ENCODE measurements at places on chromosomes 5 and 9. TPM values are rescaled to one million over a fixed set of nuclear protein-coding genes. Genes with fewer than 3 reads are reported as not detected.

DNA sequence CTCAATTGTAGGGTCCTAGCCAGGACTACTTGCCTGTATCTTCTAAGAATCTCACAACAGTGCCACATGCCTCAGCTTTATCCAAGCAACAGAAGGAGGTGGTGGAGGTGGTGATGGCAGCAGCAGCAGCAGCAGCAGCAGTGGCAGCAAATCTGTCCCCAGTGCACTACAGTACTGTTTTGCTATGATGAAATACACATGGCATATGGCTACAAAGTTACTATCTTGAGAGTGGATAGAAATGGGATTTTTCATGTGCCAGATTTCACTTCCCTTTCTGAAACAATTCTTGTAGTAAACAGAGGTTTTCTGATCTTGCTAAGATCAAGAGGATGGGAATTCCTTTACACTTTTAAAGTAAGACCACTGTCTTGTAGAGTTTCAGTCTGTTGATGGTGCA, 8.1 kb upstream of the CYSTM1 start:
- H3K27me3 ChIP-seq, result no peaks in the 10 kb centered on the region
- H3K27ac ChIP-seq, result no peak overlapping the region
- peaks cover 17% of the 10 kb centered on the region for H3K4me1 ChIP-seq
- H3K4me3 ChIP-seq, result no peak overlapping the region

- no peak overlapping the region for H3K4me3 ChIP-seq
- H3K36me3 ChIP-seq, result no peaks in the 10 kb centered on the region
- DNase-seq, result no peak
- H3K4me1 ChIP-seq, result peaks cover 23% of the 10 kb centered on the region
Measured at GRCh38 chr9:6781476-6781875, 23.7 kb downstream of the KDM4C start.

- no peak overlapping the region for H3K4me3 ChIP-seq
- no peaks in the 10 kb centered on the region for H3K27me3 ChIP-seq
Measured at GRCh38 chr9:124284237-124284831, 26.6 kb downstream of the NEK6 start.

GRCh38 chr5:169100735-169101075, 200.2 kb downstream of the SLIT3 start:
- no peaks in the 10 kb centered on the region for H3K27me3 ChIP-seq
- no peaks in the 10 kb centered on the region for H3K4me1 ChIP-seq
- no peaks in the 10 kb centered on the region for H3K36me3 ChIP-seq
- H3K27ac ChIP-seq, result no peak overlapping the region
- DNase-seq, result no peak

GRCh38 chr5:60338846-60339245, 361.1 kb downstream of the DEPDC1B start:
- no peaks in the 10 kb centered on the region for H3K27me3 ChIP-seq
- no peak overlapping the region for H3K4me3 ChIP-seq
- DNase-seq, result no peak
- H3K27ac ChIP-seq, result no peak overlapping the region

- no peak overlapping the region for H3K4me3 ChIP-seq
- DNase-seq, result no peak
- H3K4me1 ChIP-seq, result peaks cover 9% of the 10 kb centered on the region
- no peaks in the 10 kb centered on the region for H3K36me3 ChIP-seq
Measured at GRCh38 chr5:157917491-157917890, 58.5 kb upstream of the CLINT1 start.

GRCh38 chr5:154697371-154697770, 57.8 kb upstream of the LARP1 start:
- DNase-seq, result no peak
- peaks cover 12% of the 10 kb centered on the region for H3K4me1 ChIP-seq
- H3K27ac ChIP-seq, result no peak overlapping the region
- no peaks in the 10 kb centered on the region for H3K27me3 ChIP-seq
- no peaks in the 10 kb centered on the region for H3K36me3 ChIP-seq

DNA sequence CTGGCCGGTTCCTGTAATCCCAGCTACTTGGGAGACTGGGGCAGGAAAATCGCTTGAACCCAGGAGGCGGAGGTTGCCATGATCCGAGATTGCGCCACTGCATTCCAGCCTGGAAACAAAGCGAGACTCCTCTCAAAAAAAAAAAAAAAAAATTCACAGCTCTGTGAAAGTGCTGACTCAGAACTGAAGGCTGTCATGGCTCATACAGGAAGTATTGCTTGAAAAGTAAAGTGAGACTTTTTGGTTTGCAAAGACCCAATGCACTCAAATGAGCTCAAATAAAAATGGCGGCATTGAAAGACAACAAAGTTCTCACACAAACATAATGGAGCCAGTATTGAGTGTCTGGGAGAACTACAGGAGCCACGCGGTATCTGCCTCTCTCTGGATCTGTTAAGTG, 202.1 kb downstream of the FBXL7 start:
- H3K27ac ChIP-seq, result no peak overlapping the region
- no peaks in the 10 kb centered on the region for H3K27me3 ChIP-seq
- H3K36me3 ChIP-seq, result no peaks in the 10 kb centered on the region
- DNase-seq, result no peak
- H3K4me3 ChIP-seq, result no peak overlapping the region

DNA sequence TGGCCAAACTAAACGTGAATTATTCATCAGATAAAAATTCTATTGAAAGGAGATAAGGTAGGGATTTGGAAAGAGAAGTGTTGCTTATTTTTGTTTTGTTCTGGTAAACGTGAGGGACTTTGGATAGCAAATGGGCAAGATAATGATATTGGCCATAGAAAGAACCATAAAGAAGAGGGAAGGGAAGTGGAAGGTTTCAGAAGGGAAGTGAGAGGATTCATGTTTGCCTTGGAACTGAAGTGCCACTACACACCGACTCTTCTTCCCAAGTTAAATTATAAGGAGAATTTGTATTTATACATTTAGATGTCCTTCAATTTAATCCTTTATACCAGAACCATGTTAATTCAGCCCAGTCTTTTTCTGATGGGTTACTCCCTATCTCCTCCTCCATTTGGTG, 42.1 kb upstream of the TAF11L2 start:
- no peak overlapping the region for H3K4me3 ChIP-seq
- no peaks in the 10 kb centered on the region for H3K27me3 ChIP-seq
- no peaks in the 10 kb centered on the region for H3K4me1 ChIP-seq
- H3K36me3 ChIP-seq, result no peaks in the 10 kb centered on the region
- H3K27ac ChIP-seq, result no peak overlapping the region
- DNase-seq, result no peak

DNA sequence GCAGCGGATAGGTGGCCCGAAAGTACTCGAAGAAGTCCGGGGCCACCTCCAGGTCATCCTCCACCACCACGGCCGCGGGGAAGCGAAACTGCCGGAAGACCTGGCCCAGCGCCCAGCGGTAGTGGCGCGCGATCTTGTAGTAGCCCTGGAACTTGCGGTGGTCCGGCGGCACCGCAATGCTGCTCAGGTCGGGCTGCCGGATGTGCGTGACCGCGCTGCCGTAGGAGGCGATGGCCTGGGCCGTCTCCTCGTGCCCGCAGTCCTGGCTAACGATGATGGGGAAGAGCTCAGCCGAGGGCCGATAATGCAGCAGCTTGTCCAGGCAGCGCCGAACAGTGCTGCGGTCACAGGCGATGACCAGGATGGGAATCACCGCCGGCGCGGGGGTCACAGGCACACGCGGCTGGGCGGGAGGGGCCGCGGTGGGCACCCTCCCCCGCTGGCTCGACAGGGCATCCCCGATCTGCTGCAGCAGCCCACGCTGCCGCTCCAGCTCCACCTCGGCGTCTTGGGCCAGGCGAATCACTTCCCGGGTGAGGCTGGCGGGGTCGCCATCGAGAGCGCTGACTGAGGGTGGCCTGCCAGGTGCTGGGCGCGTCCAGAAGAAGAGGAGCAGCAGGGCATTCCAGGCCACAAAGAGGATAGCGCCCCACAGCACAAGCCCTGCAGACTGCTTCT, 10.2 kb downstream of the MGAT1 start:
- DNase-seq, result no peak
- no peak overlapping the region for H3K27ac ChIP-seq
- peaks cover 41% of the 10 kb centered on the region for H3K4me1 ChIP-seq
- peaks cover 9% of the 10 kb centered on the region for H3K36me3 ChIP-seq
- no peak overlapping the region for H3K4me3 ChIP-seq

DNA sequence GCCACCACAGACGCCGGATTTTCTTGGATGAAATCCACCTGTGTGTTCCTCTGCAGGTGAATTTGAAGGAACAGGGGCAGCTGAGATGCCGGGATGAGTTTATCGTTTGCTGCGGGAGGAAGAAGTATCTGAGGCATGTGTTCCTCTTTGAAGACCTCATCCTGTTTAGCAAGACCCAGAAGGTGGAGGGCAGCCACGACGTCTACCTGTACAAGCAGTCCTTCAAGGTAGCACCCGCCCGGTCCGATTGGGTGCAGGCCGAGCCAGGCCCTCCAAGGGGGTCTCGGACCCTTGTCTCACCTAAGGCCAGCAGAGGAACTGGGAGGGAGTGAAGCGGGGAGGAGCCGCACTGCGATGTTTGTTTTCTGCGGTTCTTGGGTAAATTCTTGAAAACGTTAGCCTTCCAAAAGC, 18.4 kb upstream of the LRRC14B start:
- H3K36me3 ChIP-seq, result no peaks in the 10 kb centered on the region
- H3K4me1 ChIP-seq, result no peaks in the 10 kb centered on the region

- H3K27me3 ChIP-seq, result no peaks in the 10 kb centered on the region
- no peaks in the 10 kb centered on the region for H3K4me1 ChIP-seq
- H3K36me3 ChIP-seq, result no peaks in the 10 kb centered on the region
Measured at GRCh38 chr9:2390028-2390427, 231.6 kb upstream of the VLDLR start.

DNA sequence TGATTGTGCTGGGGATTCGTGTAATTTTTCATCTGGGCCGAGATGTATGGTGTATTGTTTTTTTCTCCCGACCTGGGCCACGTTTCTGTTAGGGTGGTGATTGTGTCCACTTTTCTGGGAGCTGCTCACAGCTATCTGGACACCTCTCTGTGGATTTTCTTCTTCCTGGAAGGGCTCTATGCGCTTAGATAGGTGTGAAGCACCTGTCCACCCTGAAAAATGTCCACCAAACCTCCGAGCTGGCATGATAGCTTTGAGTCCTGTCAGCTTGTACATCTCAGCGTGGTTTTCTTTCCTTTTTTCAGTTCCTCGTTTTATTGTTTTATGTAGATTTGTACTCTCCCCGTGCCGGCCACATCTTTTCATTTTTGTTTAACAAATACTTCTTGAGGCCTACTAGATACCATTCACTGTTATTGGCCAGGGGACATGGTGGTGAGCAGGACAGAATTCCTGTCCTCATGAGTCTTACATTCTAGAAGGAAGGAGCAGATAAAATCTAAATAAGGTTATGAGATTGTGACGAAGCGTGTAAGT, 1.1 kb downstream of the UGCG start:
- H3K36me3 ChIP-seq, result no peaks in the 10 kb centered on the region
- no peak for DNase-seq

DNA sequence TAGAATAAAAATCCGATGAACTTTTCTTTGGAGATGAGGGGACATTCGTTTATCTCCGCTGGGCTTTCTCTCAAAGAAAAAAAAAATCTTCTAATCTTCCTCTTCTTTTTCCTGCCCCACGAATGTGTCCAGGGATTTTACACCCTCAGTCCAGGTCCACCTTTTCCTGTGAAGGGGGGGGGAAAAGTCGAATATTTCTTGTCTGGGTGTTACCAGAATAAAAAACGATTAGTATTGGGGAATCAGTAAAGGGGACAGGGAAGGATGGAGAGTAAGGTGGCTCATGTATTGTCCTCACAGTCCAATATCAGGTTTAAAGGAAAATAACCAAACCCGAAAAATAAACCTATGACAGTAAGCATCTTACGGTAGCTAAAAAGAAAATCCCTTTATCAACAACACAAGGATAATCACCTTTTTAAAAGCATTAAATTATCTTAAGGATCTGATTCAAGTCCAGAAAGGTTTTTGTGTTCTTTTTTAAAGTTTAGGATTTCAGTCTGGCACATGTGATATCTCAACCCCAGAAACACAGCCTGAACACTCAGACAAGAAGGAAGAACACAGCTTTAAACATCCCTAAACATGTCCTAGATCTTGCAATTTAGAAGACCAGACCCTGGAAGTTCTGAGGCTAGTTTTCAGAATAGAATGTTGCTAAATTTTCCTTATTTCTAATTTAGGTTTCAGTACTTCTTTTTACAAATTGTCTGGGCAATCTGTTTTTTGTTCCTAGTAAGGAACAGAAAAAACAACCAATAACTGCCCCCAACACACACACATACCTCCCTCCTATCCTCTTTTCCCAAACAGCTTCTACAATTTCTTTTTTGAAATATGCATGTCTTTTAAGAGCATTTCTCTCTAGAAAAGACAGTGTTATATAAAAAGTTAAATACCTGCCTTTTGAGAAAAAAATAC, 1.2 kb downstream of the ZNF608 start:
- peaks cover 5% of the 10 kb centered on the region for H3K4me1 ChIP-seq
- H3K27ac ChIP-seq, result peak overlapping the region; percentile 76
- no peak for DNase-seq
- no peaks in the 10 kb centered on the region for H3K36me3 ChIP-seq
- no peaks in the 10 kb centered on the region for H3K27me3 ChIP-seq

- peak overlapping the region; percentile 51 for H3K4me3 ChIP-seq
- no peak overlapping the region for H3K27ac ChIP-seq
- no peaks in the 10 kb centered on the region for H3K27me3 ChIP-seq
- H3K36me3 ChIP-seq, result no peaks in the 10 kb centered on the region
- DNase-seq, result no peak
- H3K4me1 ChIP-seq, result no peaks in the 10 kb centered on the region
Measured at GRCh38 chr9:127395497-127396252, 1.3 kb upstream of the SLC2A8 start.

- no peak overlapping the region for H3K27ac ChIP-seq
- H3K36me3 ChIP-seq, result no peaks in the 10 kb centered on the region
- DNase-seq, result no peak
- no peak overlapping the region for H3K4me3 ChIP-seq
- H3K27me3 ChIP-seq, result no peaks in the 10 kb centered on the region
- H3K4me1 ChIP-seq, result no peaks in the 10 kb centered on the region
Measured at GRCh38 chr9:85215961-85216360, 525.8 kb downstream of the AGTPBP1 start.

- peaks cover 26% of the 10 kb centered on the region for H3K4me1 ChIP-seq
- H3K27ac ChIP-seq, result no peak overlapping the region
- H3K4me3 ChIP-seq, result no peak overlapping the region
- H3K36me3 ChIP-seq, result no peaks in the 10 kb centered on the region
Measured at GRCh38 chr9:98806394-98807035, 955 bp upstream of the GALNT12 start.

DNA sequence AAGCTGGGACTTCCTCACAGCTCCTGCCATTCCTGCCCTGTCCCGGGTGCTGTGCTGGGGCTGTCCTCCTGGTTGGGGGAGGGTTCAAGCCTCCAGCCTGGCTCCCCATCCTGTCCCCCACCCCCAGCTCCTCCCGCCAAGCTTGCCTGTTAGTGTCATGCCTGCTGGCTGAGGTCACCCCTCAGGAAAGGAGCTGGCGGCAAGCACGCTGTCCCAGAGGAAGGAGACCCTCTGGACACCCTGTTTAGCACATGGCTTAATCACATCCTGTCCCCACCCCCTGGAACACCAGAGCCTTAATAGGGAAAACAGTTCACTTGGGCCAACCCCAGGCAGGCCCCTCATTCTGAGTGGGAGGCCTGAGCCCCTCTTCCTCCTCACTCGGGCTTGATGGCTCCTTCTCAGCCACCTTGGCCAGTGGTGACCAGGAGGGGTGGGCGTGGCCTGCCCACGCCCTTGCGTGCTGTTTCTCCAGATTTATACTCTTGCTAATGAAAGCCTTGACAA, 9.2 kb upstream of the PHYHD1 start:
- peak overlapping the region; percentile 23 for H3K27ac ChIP-seq
- peaks cover 13% of the 10 kb centered on the region for H3K4me1 ChIP-seq
- no peak for DNase-seq
- H3K4me3 ChIP-seq, result no peak overlapping the region
- H3K27me3 ChIP-seq, result no peaks in the 10 kb centered on the region

The PRKAA1 gene
- total RNA-seq, result 24.7 TPM

The ASPN gene
- 1.4 TPM for total RNA-seq

The PNPLA7 gene
- total RNA-seq, result 10.0 TPM

The MEIKIN gene
- not detected for total RNA-seq

The BTNL8 gene
- 0.23 TPM for total RNA-seq
